ENCODE measurements at places on chromosomes 12 and 14. TPM values are rescaled to one million over a fixed set of nuclear protein-coding genes. Genes with fewer than 3 reads are reported as not detected.

GZMH gene
- 4.9 TPM for total RNA-seq

LRP10 gene
- total RNA-seq: 63.1 TPM

DNA sequence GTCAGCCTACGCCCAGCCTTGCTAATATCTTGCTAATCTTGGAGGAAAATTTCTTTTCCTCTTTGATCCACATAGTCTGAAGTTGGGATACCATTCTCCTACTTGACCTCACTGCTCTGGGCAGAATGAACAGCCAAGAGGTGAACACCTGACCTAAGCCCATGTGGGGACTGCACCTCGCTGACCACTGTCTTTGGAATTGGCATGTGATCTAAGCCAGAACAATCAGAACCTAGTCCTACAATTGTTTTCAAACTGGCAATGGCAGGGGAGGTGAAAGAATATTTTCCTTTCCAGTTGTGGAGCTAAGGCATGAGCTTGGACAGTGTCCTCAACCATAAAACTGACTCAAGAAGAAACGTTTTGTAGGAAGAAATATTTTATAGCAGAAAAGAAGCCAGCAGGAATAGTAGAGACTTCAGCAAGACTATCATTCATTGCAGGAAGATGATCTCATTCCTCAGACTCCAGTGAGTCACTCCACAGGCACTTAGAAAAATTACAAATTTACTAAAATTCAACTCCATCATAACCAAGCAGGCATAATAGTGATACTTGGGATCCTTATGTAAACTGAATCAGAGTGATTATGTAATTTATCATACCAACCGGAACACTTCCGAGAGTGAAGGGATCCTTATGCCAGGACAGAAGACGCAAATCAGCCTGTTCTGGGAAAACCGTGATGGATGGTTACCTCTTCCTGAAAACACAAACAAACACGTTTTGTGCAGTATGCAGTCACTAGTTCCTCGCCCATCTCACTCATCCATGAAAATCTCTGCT lies 14.7 kb downstream of the PTPRO start:
- DNase-seq: no peak

GRCh38 chr14:77475432-77476115 lies 17.7 kb downstream of the AHSA1 start:
- DNase-seq: no peak

DNA sequence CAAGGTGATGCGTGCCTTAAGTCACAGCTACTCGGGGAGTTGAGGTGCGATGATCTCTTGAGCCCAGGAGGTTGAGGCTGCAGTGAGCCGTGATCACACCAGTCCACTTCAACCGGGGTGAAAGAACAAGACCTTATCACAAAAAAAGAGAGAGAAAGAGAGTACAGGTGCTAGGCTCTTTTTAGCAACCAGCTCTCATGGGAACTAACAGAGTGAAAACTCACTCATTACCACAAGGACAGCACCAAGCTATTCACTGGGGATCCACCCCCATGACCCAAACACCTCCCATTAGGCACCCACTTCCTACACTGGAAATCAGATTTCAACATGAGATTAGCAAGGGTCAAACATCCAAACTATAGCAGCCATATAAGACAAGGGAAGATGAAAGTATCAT lies 164.2 kb downstream of the NDUFA12 start:
- no peak for DNase-seq

Data from activated naive CD8-positive, alpha-beta T cell treated with anti-CD3 and anti-CD28 coated beads, Interleukin-2, amount 10 ng/mL, durations not matched to agents 7 days and 5 days (primary cell).